ENCODE measurements at places on chromosomes 16 and 17.

DNA sequence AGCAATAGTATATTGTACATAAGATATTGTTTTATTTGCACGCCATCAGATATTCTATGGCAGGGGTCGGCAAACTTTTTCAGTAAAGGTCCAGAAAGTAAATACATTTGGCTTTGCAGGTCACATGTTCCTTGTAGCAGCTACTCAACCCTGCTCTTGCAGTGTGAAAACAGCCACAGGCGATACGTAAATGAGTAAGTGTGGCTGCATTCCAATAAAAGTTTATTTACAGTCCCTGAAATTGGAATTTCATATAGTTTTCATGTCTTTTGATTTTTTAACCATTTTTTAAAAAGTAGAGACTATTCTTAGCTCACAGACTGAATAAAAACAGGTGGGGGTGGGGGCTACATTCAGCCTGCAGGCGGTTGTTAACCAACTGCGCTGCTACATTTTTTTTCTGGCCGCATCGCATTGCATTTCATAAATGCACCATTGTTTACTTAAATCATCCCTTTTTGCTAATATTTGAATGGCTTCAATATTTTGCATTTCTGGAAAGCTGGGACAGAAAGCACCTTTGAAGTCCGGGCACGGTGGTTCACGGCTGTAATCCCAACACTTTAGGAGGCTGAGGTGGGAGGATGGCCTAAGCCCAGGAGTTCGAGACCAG lies 50.5 kb upstream of the HAPSTR1 start:
- H3K4me1 ChIP-seq = no peaks in the 10 kb centered on the region
- H3K27ac ChIP-seq = no peak overlapping the region
- DNase-seq = no peak
- no peak overlapping the region for H3K4me3 ChIP-seq
- H3K36me3 ChIP-seq = no peaks in the 10 kb centered on the region

- H3K27me3 ChIP-seq = no peaks in the 10 kb centered on the region
- no peaks in the 10 kb centered on the region for H3K36me3 ChIP-seq
- no peaks in the 10 kb centered on the region for H3K4me1 ChIP-seq
- no peak overlapping the region for H3K27ac ChIP-seq
- H3K4me3 ChIP-seq = no peak overlapping the region
Observed at GRCh38 chr16:56349086-56349415, 76.3 kb downstream of the AMFR start.

GRCh38 chr16:54050459-54051210 lies 236.0 kb downstream of the IRX3 start:
- H3K27ac ChIP-seq = no peak overlapping the region
- peaks cover 5% of the 10 kb centered on the region for H3K36me3 ChIP-seq
- no peak for DNase-seq
- H3K27me3 ChIP-seq = no peaks in the 10 kb centered on the region
- H3K4me3 ChIP-seq = no peak overlapping the region

GRCh38 chr16:23587726-23588125 lies 8.4 kb downstream of the NDUFAB1 start:
- no peak overlapping the region for H3K27ac ChIP-seq
- DNase-seq = no peak
